ENCODE measurements at places on chromosomes 2 and 18.

GRCh38 chr2:214896274-214896673 is 86.8 kb upstream of the BARD1 start:
- no peak for DNase-seq

DNA sequence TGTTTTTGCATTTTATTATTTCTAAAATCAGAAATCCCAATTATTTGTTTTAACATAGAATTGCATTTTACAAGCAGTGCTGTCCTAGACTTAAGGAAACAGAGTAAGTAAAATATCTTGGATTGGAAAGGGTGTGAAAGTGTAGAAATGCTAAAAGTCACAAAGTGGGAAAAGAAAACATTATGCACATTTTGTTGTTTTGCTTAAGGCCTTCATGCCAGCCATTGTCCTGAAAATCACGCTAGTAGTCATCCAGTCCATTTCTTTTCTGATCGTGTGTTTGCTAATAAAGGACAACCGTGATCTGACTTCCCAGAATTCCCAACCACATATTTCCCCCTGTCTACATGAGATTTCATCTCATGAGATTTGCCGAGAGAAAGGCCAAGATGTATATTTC is 199.1 kb downstream of the PTGR3 start:
- DNase-seq: no peak

DNA sequence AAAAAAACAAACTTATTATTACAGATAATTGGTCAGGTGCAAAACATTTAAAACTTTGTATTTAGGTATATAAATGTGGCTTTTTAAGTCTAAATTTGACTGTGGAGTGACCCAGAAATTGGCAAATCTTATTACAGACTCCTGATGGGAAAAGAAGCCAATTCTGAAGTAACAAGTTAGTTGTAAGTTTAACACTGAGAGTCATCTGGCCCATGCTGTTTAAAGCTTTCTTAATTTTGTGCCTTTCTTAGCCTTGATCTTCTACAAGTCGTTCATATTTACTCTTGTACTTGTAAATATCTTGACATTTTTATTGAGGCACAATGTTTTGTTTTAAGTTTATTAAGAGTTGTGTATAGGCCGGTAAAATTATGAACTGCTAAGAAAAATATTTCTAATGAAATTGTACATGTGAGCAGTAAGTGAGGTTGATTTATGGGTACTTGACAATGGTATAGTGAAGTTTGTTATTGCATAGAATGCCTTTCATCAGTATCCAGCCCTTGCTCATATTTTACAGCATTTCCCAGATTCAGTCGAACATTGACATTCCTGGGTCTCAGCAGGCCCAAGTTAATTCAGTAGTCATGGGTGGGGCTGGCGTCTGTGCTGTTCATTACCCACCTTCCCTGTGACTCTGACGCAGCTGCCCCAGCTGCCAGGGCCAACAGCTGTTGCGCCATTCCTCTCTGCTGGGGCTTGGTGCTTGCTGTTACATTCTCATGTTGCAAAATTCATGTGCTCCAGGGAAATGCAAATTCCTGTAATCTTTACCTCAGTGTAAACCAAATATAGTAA is 121.4 kb downstream of the ZNF236 start:
- DNase-seq: no peak

DNA sequence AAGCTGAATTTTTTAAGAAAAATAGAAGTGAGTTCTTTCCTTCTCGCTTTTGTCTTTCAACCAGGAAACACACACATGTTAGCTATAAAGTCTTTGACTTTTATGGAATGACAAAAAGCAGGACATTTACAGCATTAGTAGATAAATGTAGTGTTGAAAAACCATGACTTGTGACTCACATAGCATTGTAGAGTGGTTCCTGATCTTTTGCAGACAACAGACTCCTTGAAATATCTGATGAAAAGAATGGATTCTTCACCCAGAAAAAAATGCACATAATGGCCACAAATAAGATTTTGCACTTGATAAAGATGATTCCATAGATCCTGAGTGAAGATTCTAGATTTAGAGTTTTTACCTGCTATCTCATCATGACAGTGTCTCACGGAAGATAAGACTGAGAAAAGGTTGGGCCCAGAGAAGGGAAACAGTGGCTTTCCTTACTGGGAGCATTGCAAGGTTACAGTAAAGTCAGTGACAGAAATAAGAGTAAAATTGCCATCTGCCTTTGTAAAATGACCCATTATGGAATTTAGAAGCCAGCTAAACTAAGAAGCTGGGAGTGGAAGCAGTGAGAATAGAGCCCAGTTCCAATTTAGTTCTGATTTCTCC is 14.0 kb downstream of the SMARCAL1 start:
- DNase-seq: no peak

DNA sequence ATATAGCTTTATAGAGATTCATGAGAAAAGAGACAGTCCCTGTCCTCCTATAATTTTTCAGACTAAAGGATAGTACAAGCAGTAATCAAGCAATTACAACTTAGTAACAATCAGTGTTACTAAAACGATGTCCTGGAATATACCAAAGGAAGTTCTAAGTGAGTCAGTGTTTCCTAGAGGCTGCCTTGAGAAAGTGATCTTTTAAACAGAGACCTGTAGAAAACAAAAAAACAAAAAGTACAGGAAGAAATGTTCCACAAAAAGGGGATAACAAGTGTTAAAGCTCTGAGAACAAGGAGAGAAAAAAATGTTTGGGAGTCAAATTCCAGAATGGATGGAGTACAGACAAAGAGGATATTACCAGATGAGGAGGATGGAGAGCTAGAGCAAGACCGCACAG is 556.4 kb downstream of the ERBB4 start:
- no peak for DNase-seq

DNA sequence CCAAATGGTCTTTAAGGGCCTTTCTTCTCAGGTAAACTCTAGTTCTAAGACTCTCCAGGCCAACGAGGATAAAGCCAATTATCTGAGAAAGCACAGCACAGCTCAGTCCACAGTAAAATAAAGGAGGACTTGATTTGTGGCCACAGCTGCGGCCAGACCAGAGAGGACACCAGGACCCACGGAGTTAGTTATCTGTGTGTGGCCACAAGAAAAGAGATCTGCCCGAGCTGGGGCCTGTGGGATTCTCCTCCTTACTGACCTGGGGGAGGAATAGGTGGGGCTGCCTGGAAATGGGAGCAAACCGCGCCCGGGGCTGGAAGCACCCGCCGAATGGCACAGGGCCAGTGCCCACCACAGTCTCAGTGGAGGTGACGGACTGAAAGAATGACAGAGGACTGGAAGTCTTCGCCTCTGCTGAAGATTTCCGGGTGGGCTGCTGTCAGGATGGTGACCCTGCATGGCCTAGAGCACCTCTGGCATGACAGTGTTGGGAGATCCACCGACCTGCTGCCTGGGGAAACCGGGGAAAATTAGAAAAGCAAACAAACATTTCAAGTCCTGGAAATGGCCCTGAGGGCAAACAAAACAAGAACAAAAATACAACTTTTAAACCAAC is 13.3 kb downstream of the PROC start:
- DNase-seq: no peak

- no peak for DNase-seq
These were observed 785.8 kb downstream of the RNF144A start for GRCh38 chr2:7703048-7703447.

DNA sequence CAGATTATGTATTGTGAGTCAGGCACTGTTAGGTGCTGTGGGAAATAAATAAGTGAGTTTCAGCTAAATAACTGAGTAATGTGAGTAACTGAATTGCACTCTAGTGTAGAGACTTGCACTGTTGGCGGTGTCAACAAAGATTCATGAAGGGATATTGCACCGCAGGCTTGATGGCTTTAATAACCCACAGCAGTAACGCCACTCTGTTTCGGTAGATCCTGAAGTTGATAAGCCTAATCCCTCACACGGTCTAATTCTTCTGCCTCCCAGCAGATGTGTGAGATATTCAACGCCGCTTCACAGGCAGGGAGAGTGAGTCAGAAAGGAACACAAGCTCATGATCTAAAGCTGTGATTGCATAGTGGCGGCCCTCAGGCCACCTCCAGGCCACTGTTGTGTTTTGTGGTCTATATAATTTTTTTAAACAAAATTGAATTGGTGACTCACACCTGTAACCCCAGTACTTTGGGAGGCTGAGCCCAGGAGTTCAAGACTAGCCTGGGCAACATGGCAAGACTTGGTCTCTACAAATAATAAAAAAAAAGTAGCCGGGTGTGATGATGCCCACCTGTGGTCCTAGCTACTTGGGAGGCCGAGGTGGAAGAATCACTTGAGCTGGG is 94.3 kb downstream of the LIPG start:
- DNase-seq: no peak

DNA sequence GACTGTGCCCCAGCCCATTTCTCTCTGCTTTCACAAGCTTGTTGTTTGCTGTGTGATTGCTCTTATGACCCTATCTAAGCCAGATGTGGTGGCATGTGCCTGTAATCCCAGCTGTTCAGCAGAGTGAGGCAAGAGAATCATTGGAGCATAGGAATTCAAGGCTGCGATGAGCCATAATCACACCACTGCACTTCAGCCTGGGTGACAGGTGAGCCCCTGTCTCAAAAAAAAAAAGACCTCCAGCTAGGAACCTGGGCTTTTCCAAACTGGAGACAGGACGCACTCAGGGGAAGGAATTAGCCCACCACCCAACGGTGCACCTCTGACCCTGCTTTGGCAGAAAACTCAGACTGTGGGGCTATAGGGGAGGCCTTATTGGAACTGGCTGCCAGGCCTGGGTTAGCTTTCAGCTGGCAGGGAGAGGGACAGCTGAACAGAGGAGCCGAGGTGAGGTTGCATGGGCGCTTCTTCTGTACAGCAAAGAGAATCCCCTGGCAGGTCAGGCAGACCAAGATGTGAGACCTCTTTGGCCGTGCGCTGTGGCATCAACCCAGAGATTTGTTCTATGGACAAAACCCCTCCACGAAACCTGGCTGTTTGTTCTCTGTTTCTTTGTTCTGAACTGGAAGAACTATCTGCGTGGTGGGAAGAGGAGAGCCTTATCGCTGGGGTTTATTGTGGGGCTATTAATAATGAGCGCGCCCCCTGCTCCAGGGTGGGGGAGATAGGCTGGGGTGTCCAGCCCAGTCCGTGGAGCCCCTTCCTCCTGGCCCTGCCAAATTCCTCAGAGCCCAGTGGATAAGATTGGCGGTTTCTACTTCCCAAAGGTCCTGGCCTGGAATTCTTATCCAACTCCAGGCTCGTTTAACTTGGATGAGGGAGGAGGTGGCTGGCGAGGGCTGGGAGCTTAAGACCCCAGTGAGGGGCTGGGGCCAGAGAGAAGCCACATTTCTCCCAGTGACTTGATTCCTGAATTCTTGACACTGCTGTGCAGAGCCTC is 38.8 kb upstream of the SMAD7 start:
- DNase-seq: no peak

DNA sequence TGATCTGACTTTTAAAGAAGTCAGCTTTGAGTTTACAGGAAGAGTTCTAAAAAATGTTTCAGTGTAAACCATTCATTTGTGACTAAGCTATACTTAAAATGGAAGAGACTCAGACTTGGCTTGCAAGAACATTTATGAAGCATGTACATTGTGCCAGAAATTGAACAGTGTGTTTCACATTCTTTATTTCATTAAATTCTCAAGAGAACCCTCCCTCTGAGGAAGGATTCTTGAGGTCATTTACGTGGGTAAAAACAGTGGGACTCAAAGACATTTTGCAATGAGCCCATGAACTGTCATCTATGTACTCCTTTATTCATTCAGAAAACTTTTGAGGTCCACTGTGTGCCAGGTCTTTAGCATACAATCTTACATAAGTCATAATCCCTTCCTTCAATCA is 143.6 kb upstream of the ZNF521 start:
- DNase-seq: no peak

DNA sequence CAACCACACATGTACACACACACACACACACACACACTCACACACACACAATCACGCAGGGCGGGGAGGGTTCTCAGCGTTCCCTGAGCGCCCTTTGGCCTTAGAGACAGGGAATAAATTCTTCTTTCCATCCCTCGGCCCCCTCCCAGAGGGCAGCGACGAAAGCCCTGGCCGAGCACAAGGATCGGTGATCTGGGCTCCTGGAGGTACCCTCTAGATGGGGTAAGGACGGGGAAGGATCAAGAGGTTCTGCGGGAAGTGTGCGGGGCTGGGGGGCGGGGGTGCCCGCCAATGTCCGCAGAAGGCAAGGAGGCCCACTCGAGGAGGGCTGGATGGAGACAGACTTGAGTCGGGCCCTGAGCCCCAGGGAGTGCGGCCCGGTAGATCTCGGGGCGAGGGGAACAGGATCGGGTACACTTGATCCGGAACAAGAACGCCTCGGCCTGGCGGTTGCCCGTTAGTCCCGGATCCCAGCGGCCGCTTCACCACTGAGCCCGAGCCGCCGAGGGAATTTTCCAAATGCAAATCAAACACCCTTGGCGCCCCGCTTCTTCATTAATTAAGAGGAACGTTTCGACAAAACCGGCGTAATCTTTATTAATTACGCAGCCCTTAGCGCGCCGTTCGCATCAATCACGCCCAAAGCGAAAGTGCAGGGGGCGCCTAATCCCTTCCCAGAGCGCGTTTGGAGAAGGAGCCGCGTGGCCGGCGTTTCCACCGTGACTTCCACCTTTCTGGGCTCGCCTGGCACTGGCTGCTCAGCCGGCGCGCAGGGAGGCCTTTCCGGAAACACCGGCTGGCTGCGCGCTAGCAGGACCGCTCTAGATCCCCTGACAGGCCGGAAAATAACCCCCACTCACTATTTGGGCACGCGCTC is 7.0 kb upstream of the PAX3 start:
- DNase-seq: no peak

DNA sequence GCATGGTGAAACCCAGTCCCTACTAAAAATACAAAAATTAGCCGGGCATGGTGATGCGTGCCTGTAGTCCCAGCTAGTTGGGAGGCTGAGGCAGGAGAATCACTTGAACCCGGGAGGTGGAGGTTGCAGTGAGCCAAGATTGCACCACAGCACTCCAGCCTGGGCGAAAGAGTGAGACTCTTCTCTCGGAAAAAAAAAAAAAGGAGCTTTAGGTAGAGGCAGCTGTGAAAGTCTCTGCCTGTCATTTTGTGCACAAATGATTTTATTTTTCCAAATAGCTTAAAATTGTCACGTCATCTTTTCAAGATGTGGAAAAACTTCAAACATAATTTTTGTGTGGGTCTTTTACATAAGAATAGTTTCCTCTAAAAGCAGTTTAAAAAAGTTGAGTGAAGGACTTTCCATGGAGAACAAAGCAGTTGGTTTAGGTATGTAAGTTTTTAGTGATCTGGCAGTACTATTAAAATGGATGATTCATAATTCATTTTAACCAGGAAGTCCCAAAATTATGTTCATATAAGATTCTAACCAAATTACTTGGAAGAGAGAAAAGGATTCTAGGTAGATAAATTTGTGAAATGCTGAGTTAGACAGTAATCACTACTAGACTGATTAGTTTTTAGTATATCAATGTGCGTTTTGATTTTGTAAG is 11.5 kb downstream of the CCNYL1 start:
- DNase-seq: no peak
